ENCODE measurements at places on chromosomes 1 and 21.

DNA sequence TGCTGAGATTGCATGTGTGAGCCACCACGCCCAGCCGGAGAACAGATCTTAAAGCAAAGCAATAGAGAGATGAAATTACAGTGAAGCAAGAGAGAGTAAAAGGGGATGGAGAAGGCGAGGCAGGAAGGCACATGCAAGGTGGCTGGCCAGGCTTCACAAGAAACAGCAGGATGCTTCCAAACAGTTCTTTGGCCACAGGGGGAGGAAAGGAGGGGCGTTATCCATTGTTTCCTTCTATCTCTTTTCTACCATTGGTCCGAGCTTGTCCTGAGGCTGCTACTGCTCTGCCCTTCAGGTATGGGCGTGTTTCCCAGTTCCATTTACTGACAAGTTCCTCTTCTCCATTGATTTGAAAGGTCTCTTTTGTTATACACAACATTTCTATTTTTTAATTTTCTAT is 33.7 kb upstream of the PARP1 start:
- peaks cover 5% of the 10 kb centered on the region for H3K4me1 ChIP-seq
- H3K27ac ChIP-seq = no peak overlapping the region
- H3K36me3 ChIP-seq = no peaks in the 10 kb centered on the region

DNA sequence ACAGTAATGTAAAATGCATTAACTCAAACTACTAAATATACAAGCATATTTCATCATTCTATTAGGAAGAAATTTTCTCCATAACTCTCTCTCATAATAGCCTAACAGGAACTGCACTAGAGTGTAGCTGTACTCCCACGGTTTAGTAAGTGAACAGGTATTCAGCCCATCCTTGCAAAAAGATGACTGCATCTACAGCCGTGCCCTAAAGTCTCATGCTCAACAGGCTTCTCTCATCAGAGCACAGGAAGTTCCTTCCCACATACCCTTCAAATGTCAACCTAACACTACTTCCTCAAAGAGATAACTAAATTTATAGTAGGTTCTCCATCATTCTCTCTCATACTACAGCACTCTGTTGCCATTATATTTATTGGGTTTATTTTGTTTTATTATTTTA is 251.6 kb downstream of the AKT3 start:
- H3K4me1 ChIP-seq = peaks cover 4% of the 10 kb centered on the region
- H3K27ac ChIP-seq = no peak overlapping the region
- no peak overlapping the region for H3K4me3 ChIP-seq
- H3K36me3 ChIP-seq = peaks cover 5% of the 10 kb centered on the region
- no peaks in the 10 kb centered on the region for H3K27me3 ChIP-seq

- H3K27me3 ChIP-seq = no peaks in the 10 kb centered on the region
- H3K27ac ChIP-seq = no peak overlapping the region
- H3K36me3 ChIP-seq = no peaks in the 10 kb centered on the region
Observed at GRCh38 chr21:45384656-45385548, 20.1 kb upstream of the COL18A1 start.

GRCh38 chr1:200751717-200752116 is 13.0 kb downstream of the CAMSAP2 start:
- no peak overlapping the region for H3K27ac ChIP-seq
- DNase-seq = no peak
- H3K4me1 ChIP-seq = no peaks in the 10 kb centered on the region
- no peak overlapping the region for H3K4me3 ChIP-seq

- no peak for DNase-seq
- peak overlapping the region; percentile 92 for H3K27ac ChIP-seq
- no peak overlapping the region for H3K4me3 ChIP-seq
- H3K4me1 ChIP-seq = peaks cover 42% of the 10 kb centered on the region
Observed at GRCh38 chr1:109255097-109255651, 5.8 kb downstream of the CELSR2 start.
